ENCODE measurements at places on chromosomes 16 and 17.

- no peak for DNase-seq
Observed at GRCh38 chr17:40027614-40028012, 12.4 kb downstream of the CSF3 start.

DNA sequence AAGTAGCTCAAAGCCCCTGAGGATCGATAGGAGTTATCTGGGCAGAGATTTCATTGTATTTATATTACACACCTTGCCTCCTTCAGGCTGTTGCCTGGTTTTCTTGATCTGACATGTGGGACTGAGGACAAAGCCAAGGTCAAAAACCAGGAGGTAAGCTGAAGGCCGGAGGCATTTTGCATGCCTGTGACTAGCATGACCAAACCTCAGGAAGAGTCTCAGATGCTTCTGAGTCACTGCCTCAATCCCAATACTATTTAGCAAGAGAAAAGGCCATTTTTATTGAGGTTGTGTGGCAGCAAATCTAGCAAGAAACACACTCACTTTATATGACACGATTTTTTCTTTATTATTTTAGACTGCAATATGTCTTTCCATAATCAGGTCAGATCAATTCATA is 968.1 kb downstream of the CDH11 start:
- no peak for DNase-seq

GRCh38 chr16:15975172-15975571 is 25.8 kb downstream of the ABCC1 start:
- no peak for DNase-seq

DNA sequence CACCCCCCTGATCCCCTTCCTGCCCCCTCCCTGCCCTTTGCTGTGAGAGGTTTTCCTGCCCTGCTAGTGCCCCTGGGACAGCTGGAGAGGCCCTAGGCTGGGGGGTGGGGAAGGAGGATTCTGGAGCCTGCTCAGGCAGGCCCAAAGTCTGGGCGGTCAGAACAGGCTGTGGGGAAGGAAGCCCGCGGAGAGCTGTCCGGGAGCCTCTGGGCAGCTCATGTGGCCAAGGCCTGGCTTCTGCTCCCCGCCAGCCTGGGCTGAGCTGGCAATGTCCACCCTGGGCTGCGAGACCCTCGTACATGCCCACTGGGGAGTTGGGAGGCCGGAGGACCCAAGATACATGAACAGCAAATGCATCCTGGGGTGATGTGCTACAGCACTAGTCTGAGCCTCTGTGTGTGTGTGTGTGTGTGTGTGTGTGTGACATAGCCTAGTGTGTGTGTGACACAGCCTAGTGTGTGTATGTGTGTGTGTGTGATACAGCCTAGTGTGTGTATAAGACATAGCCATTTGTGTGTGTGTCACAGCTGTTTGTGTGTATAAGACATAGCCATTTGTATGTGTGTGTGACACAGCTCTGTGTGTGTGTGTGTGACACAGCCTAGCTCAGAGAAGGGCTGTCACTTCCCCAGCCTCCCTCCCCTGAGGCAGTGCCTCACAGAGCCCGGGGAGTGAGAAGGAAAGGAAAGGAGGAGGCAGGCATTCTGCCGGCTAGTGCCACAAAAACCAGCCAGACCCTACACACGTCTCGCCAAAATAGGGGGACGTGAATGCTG is 201.4 kb upstream of the CIBAR2 start:
- DNase-seq, result no peak
